ENCODE measurements at places on chromosomes 13 and 19.

GRCh38 chr19:55700813-55701212 lies 25.8 kb downstream of the EPN1 start:
- no peak for DNase-seq

DNA sequence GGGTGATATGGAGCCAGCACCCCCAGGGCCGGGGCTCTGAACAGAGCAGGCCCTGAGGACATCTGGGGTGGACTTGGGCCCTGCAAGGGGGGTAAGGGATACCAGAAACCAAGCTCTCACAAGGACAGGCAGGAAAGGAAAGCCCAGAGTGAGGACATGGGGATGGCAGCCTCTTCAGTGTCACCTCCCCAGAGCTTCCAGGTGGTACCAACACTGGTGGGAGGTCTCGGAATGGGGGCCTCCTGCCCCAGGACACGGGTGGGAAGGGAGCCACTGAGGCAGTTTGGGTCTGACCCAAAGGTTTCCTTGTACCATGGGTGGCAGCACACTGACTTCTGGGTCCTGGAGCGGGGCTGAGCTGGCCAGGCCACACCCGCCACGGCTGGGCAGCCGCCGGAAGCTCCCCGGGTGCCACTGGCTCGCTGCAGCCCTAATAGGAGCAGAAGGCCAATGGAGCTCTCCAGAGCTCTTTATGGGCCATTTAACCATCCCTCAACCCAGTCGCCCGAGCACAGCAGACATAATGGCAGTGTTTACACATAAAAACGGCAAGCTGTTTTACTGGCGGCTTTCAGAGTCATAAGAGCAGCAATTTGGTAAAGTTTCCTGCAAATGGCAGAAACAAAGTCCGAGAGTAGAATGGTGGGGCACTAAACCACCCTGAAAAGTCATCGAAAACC lies 59.3 kb downstream of the PEPD start:
- DNase-seq, result no peak

- no peak for DNase-seq
Measured at GRCh38 chr13:83536941-83537340, 345.3 kb downstream of the SLITRK1 start.

GRCh38 chr19:1929021-1929742 lies 11.8 kb upstream of the CSNK1G2 start:
- peak; percentile 70 for DNase-seq

DNA sequence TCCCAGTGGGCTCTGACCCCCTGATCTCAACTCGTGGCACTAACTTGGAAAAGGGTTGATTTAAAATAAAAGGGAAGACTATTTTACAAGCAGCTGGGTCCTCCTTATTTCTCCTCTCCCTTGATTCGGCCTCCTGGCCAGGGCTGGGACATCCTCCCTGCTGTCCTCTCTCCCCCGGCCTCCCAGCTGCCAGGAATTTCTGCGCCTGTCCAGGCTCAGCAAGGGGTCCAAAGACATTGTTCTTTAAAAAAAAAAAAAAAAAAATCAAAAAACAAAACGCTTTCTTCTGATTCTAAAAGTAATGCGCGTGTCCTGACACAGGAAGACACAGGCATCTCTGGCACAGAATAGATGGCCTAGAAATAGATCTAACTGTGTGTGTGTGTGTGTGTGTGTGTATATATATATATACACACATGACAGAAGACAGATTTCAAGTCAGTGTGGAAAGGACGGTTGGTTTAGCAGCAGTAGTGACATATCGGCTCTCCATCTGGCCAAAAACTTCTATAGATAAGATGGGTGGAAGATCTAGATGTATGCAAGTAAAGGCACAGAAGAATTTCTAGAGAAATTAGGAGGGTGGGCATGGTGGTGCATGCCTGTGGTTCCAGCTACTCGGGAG lies 12.3 kb upstream of the LENG8 start:
- no peak for DNase-seq

DNA sequence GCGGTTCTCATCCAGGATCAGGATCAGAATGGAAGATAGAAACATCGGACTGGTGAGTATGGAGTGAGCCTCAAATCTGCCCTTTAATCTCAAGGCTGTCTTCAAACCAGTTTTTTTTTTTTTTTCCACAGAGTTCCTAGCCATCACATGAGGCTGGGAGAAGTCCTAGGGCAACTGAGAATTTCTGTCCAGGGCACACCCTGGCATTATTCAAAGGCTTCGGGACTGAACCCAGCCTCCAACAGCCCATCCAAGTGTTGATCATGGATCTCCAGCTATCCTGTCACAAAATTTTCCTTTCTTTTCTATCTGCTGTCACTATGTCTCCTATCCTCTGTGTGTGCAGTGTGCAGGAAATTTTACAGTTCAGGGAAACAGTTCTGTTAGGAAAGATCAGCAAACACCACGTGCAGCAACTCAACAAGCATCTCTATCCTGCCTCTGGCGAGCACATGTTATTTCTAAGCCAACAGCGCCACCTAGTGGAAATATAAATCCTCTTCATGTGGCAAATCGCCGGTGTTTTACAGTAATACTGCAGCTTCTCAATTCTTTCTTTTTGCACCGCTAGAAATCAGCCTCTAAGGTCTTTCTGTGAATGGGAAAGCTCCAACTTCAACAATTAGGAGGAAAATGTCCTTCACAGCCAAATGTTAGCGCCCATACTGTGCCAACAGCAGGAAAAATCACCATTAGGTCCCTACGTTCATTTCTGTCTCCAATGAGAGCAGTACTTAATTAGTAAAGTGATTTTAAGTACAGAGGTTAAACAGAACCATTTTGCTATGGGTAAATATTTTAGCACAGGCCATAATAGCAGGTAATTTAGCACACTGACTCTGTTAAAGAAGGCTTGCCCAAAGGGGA lies 21.4 kb upstream of the ZNF181 start:
- DNase-seq, result peak; percentile 73

GRCh38 chr19:19276386-19276785 lies 3.3 kb upstream of the TM6SF2 start:
- DNase-seq, result no peak

- DNase-seq, result no peak
Measured at GRCh38 chr13:112855859-112856258, 113.2 kb upstream of the MCF2L start.
